ENCODE measurements at places on chromosomes 11 and 22.

- DNase-seq = no peak
These were observed 26.8 kb upstream of the B3GAT1 start for GRCh38 chr11:134438542-134439537.

GRCh38 chr11:95505927-95506426 is 275.0 kb upstream of the SESN3 start:
- no peak for DNase-seq

GRCh38 chr11:67419325-67420049 is 4.0 kb downstream of the CARNS1 start:
- no peak for DNase-seq

DNA sequence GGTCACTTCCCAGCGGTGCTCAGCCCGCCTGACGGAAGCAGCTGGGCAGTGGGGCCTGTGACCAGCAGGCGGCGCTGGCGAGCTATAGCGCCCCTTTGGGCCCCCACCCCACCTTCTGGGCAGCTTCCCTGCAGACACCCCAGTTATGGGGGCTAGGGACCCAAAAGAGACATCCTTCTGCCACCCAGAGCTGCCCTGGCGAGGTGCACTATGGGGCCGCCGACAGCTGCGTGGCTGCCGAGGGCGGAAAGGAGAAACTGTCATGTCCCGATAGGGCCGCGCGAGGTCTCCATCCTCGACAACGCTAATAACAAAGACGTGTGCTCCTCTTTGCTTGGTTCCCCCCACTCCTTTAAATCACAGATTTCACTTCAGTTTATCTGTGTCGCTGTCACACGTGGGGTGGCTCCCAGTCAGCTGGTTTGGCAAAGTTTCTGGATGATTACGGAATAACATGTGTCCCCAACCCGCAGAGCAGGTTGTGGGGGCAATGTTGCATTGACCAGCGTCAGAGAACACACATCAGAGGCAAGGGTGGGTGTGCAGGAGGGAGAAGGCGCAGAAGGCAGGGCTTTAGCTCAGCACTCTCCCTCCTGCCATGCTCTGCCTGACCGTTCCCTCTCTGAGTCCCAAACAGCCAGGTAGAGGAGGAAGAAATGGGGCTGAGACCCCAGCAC is 673 bp upstream of the MYO7A start:
- DNase-seq = peak; percentile 47

DNA sequence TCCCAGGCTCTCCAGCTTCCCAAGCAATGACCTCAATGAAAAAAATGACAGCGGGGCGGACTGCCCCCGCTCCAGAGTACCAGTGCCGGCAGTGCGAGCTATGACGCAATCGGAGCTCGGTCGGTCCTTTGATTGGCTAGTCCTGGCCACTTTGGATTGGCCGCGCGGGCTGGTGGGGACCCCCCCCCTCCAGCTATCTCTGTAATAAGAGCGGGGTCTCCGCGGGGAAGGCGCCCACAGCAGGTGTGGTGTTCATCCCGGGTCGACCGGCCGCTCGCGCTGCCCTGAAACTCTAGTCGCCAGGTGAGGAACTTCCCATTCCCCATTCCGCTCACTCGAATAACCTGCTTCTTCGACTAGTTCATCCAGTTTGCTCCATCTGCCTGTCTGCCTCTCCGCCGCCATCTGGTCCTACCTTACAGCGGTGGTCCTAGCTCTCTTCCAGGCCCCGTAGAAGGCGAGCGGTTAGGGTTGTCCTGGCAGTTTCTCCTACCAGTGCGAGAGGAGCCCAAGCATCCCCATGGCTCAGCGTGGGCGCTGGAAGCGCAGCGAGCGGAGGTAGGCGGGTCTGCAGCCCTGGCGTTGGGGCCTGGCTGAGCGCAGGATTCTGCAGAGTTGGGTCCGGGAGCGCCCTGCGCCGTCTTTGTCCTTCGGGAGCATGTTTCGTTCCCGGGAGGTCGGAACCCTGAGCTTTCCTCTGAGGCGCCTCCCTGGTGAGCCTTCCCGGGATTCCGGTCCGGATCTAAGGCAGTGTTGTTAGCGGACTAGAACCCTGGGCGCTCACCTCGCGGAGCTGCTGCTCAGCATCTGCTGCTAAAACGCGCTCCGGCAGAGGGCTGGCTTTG is at the start of gene CALCB:
TSS of gene CALCB (plus strand) at position 233 of the 845 bp plus-strand sequence. CDS start 1,126 bp downstream, outside the sequence.
- no peak for DNase-seq

DNA sequence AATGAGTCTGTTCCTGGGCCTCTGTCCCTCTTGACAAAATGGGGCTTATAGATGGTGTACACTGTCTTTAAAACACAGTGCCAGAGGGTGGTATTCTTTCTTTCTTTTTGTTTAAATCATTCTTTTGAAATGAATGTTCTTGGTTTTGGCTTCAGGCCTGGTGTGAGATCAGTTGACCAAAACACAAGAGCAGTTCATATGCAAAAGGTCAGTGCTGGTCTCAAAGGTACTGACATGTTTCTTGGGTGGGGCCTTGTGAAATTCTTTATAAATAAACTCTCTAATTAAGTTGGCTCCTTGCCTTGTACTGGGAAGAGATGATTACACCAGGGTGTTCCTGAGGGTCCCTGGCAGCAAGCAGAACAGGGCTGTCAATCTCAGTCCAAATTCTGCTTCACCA is 110.0 kb downstream of the FBXO7 start:
- no peak for DNase-seq

DNA sequence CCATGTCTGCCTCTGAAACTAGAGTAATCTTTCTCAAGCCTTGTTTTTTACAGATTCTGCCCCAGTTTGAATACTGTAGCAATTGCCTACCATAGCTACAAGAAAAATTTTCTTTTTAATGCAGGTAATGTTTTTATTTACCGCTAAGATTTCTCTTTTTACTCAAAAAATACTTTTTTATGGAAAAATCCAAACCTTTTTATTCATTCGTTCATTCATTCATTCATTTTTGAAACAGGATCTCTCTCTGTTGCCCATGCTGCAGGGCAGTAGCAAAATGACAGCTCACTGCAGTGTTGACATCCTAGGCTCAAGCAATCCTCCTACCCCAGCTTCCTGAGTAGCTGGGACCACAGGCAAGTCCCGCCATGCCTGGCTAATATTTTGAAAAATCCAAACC is 2.7 kb upstream of the CPT1A start:
- no peak for DNase-seq

- DNase-seq = no peak
These were observed 43.4 kb downstream of the GRIK4 start for GRCh38 chr11:120554766-120555432.

GRCh38 chr11:102513869-102514268 is 16.7 kb downstream of the MMP7 start:
- DNase-seq = no peak

- no peak for DNase-seq
These were observed 2.0 kb downstream of the MUS81 start for GRCh38 chr11:65862191-65862735.

DNA sequence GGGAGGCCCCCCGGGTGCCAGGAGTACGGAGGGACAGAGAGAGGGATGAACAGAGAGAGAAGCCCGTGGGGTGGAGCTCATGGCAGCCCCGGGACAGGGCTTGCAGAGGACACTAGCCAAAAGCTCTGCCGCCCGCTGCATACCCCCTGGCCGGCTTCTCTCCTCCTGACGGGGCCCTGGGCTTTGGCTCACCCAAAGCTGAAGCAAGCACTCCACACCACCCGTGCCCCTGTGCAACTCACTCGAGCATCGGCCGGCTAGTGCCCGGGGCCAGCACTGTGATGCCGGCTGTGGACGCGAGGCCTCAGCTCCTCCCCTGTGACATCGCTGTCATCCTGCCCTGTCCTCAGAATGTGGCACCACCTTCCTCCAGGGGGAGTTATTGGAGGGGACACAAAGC is 429.6 kb downstream of the BRD1 start:
- DNase-seq = no peak

GRCh38 chr22:49589301-49589700 is 238.4 kb downstream of the BRD1 start:
- no peak for DNase-seq

DNA sequence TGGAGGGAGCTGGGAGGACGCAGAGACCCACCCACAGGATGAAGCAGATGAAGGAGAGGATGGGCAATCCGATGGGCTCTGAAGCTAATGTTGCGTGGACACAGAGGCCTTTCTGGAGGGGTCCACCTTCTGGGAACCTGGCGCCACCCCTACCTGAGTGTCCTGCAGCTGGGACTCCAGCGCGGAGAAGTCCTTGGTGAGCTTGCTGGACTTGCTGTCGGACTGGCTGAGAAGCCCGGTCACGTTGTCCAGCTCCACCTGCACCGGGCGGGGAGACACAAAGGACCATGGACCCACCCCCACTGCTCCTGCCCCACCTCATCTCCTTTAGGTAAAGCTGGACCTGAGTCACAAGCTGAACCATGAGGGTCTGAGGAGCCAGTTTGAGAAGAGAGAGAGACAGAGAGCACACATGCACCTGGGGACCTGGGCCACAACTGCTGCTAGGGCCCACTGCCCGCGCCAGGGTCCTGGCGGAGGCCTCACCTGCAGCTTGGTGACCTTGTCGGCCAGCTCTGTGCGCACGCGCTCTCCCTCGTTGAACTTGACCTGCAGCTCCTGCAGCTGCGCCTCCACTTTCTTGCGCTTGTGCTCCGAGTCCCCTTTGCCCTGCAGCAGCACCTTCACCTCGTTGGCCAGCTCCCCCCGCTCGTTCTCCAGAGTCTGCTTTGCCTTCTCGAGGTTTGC is 40.8 kb downstream of the APOL1 start:
- no peak for DNase-seq

DNA sequence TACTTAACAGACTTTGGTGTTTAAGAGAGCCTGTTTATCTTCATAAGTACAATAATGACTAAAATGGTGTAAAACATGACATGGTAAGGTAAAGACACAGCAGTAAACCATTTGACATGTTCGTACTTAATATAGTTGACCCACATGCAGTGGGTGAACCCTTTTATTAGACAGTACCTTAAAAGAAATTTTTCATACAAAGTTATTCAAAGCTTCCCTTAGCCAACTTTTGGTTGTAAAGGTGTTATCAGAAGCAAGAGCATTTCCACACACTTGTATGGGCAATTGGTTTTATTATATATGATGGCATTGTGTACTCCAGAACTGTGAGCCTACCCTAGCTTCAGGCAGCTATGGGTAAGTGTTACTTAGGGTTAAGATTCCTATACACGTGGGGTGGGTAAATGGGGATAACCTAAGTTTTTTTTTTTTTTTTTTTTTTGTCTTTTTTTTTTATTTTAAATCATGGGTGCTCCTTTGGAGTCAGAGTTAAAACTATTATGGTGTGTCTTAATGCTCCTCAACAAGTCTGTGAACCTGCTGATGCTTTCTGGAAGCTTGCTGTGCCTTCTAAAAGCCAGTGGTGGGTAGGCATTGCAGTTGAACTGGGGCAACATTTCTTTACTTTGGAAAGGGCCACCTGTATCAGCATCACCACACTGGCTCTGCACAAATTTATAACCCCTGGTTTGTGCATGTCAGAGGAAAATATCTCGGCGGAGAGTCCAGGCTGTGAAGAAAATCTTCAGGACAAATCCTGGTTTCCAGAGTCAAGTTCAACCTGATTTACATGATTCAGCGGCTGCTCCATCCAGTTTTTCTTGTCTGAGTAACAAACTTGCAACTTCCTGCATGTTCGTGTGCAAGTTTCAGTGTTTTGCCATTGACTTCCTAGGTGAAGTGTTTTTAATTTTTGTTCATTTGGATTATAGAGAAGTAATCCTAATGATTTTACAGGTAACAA is 3.3 kb downstream of the PCF11 start:
- no peak for DNase-seq

GRCh38 chr11:92449222-92449621 is 224.6 kb downstream of the FAT3 start:
- no peak for DNase-seq

DNA sequence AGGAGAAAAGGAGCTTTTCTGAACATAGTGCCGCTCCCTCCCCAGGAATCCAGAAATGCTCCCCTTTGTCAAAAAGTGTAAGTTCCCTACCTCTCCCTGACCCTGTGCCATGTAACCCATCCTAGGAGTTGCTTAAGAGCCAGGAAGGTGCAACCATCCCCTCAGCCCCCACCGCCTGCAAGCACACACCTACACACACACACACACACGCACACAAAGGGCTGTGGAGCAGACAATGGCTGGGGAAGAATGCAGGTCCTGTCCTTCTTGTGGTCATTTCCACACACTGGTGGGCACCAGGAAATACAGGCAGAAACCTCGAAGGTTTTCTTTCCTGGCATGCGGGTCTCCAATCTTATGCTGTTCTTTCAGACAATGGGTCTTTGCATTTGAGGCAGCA is 1.2 kb downstream of the P2RX3 start:
- no peak for DNase-seq

GRCh38 chr11:8719211-8719649 is 36.6 kb downstream of the RPL27A start:
- no peak for DNase-seq

DNA sequence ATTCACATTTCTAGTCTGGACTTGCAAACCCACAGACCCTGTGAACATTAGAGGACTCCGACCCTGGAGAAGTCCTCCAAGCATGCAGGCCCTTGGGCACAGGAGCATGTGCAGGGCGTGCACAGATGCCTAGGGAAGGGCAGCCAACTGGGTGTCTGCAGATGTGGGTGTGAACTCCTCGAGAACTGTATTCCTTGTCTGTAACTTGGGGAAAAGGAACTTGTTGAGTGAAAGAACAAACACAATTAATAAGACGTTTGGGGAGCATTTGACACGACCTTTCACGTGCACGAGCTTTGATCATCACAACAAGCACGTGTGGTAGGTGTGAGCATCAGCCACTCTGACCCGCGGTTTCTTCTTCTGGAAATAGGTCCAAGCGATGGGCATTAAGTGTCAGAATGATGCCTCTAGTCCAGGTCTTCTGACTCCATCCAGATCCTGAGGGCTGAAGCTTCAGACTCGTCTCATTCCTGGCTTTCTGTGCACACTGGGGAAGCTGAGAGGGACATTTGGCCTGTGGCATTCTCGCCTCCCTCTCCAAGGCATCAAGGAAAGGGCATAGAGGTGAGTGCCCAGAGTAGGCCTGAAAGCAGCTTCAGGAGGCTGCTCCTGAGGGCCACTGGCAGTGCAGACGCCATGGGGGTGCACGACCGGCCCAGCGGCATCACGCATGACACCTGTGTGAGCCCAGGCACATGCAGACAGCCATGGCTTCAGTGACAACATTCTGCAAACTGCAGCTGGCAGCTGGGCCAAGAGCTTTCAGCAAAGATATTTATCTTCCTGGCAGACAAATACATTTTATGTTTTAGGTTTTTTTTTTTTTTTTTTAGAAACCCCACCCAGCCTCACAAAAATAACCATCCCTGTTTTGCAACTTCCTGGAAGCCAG is 32.5 kb downstream of the ALX4 start:
- DNase-seq = no peak

DNA sequence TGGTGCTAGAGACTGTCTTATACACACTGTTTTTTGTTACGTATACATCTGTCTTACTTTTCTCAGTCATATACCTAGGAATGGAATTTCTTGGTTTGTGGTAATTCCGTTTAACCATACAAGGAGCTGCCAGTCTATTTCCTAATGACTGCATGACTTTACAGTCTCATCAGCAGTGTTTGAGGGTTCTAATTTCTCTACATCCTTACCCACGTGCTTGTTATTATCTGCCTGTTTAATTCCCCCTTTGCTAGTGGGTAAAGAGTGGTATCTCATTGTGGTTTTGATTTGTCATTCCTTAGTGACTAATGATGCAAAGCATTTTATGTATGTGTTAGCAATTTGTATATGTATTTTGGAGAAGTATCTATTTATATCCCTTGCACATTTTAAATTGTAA is 1008.0 kb downstream of the FAM181B start:
- no peak for DNase-seq

All from stimulated activated CD4-positive, alpha-beta T cell treated with anti-CD3 and anti-CD28 coated beads, Interleukin-15, amount 100 ng/mL, for 1 hour (primary cell).